ENCODE measurements at places on chromosomes 16 and 17.

- DNase-seq: no peak
These were observed 115.3 kb upstream of the HLF start for GRCh38 chr17:55149485-55149884.

DNA sequence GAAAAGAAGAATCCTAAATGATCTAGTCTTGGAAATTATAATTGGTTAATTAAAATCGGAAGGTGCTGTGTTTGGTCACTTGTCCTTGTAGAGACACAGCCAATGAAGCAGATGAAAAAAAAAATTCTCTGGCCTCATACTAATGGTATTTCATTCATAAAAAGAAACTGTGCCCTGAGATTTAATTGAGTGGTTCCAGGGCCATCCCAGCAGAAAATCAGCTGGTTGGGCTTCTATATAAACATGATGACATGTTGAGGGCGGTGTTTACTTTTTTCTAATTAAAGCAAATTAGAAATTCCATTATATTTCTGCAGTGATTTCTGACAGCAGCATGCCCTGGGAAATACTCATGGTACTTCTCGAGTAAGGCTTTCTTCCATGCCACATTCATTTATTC is 191.9 kb upstream of the KCNJ16 start:
- no peak for DNase-seq

DNA sequence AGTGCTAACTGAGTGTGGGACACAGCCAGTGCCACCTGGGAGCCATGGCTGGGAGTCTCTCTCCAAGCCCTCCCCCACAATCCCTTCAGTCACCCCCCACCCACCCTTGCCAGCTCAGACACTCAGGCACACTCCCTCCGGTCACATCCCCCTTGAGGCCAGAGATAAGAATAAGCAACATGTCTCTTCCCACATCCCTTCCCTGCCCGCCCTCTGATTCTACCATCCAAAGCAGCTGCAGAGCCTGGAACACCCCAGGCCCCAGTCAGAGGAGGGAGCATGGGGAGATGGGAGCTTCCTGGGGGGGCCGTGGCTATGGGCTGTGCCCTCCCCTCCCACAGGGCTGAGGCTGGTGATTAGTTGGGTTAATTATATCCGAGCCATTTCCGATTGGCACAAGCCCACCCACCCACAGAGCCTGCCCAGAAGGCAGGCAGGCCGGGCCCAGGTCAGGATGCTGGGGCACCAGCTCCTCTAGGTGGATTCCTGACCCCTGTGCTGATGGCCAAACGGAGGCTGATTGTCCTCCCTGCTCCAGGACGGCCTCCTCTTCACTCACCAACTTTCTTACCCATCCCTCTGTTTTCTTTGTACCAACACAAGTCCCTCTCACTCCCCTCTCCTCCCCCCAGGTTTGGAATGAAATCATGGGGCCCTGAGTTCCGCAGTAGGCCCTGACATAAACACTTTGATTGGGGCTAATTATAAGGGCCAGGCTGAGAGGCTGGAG is 28.6 kb upstream of the MEIOC start:
- DNase-seq: no peak

DNA sequence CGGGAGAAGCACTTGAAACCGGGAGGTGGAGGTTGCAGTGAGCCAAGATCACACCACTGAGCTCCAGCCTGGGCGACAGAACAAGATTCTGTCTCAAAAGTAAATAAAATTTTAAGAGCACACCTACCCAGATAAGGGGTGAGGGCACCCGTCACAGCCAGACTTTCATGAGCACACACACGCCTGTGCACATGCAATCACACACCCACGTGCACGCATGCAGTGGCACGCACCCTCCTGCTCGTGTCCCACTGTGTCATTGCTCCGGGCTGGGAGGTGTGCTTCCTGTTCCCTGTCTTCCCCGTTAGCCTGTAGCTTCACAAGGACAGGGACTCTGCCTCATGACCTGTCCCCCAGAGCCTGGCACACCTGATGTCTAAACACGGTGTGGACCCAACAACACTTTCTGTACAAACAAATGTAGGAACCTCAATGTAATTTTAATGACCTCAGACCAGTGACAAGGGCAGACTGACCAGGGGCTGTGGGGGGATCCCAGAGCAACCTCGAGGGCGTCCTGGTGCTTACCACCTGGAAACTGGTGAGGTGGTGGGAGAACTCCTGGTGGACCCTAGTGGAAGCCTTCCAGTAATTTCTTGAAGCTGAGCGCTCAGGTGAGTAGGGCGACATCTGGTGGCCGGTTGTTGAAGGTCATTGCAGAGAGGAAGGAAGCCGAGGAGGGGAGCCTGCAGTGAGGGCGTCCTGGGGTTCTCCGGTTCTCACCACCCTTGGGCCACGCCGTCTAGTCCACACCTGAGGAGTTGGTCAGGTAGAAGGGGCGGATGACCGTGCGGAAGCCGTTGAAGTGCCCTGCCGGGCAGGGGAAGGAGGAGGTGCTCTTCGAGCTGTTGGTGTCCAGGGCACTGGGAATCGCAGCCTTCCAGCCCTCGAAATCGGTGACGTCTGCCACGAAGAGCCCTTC is 8.6 kb downstream of the LGALS3BP start:
- peak; percentile 87 for DNase-seq

GRCh38 chr16:1610899-1611632 is 806 bp downstream of the IFT140 start:
- peak; percentile 35 for DNase-seq

DNA sequence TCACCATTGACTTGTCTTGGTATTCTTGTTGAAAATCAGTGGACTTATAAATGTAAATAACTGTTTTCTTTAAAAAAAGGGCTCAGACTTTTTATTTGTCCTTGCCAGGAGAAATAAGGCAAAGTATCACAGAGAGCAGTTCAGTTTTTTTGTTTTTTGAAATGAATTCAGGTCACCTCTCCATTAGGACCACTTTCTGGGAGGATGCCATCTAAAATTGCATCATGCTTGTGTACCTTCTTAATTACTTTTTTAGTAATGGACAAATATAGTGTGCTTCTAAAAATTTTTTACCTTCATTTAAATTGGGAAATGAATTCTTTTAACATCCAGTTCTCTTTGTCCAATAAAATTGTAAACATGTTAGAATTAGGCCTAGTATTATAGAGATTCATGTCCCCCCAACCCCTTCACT is 210.0 kb downstream of the BCAS3 start:
- no peak for DNase-seq

DNA sequence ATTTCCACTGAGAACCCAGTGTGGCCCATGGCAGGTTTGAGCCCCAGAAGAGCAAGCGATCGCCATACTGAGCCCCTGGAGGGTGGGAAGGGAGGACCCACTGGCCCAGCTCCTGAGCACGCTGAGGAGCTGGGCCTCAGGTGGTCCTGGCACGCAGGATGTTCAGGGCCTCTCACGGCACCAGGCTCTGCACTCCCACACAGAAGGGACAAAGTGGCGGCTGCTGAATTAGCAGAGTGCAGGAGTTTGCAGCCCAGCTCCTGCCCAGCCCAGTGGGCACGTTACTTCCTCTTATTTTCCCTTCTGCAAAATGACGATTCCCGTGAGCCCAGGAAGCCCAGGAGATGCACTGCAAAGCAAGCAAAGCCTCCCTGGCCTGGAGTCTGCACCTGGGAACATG is 42.3 kb upstream of the MTSS2 start:
- DNase-seq: no peak

DNA sequence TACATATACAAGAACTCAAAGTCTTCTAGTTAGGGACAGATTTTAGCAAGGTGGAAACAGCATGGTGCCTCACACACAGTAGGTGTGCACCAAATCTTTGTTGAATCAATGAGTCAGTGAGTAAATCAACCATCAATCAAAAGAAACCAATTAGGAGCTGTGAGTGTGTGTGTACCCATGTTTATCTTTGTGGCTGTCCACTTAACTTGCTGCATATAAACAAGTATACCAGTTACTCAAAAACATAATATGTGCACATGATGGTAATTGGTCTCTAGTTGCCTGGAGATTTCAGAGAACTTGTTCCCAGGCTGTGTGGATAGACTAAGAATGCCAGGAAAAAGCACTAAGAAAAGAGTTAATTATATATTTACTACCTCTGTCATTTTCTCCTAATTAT is 272.2 kb upstream of the CCL2 start:
- DNase-seq: no peak

- DNase-seq: no peak
These were observed 63.3 kb upstream of the HLF start for GRCh38 chr17:55201308-55201932.

- no peak for DNase-seq
These were observed 952.3 kb upstream of the GOT2 start for GRCh38 chr16:59686405-59686804.

- DNase-seq: peak; percentile 58
These were observed 7.3 kb downstream of the ABI3 start for GRCh38 chr17:49217651-49218413.

DNA sequence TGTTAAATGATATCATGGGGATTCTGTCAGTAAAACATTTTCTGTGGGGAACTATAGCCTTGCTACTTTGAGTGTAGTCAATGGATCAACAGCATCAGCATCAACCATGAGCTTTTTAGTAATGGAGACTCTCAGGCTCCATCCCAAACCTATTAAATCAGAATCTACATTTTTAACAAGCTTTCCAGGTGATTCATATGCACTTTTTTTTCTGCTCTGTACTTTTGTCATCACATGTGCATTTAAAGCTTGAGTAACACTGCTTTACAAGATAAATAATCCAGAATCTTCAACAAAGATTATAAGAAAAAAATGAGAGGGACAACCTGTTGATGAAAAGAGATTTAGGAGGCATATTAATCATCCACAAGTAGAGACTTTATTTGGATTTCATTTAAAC is 23.5 kb downstream of the NUP93 start:
- DNase-seq: no peak

DNA sequence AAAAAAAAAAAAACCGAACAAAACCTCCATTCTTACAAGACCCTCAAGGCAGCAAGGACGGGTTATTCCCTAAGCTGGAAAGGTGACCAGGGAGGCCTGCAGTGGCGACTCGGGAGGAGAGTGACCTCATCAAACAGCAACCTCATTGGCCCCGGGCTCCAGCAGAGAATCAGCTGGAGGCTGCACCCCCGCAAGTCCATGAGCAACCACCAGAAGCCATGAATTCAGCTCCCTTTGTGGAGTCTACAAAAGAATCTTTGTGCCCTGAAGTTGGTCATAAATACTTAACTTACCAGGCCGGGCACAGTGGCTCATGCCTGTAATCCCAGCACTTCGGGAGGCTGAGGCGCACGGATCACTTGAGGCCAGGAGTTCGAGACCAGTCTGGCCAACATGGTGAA is 80.9 kb upstream of the CREBBP start:
- no peak for DNase-seq

DNA sequence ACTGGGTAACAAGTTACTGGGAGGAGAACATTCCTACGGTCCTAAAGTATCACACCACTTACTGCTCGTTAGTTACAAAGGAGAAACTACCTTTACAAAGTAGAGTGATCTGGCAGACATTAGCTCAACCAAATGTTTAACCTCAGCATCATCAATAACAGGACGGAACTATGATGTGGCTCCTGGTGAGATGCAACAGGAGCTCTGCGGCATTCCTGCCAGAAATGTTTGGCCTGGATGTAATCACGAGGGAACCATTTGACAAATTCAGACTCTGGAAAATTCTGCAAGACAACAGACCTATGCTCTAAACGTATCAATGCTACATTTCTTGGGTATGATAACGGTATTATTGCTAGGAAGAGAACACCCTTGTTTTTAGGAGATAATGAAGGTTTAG is 80.4 kb downstream of the MRM3 start:
- DNase-seq: no peak

- no peak for DNase-seq
These were observed 13.3 kb downstream of the GGA2 start for GRCh38 chr16:23496821-23497542.

DNA sequence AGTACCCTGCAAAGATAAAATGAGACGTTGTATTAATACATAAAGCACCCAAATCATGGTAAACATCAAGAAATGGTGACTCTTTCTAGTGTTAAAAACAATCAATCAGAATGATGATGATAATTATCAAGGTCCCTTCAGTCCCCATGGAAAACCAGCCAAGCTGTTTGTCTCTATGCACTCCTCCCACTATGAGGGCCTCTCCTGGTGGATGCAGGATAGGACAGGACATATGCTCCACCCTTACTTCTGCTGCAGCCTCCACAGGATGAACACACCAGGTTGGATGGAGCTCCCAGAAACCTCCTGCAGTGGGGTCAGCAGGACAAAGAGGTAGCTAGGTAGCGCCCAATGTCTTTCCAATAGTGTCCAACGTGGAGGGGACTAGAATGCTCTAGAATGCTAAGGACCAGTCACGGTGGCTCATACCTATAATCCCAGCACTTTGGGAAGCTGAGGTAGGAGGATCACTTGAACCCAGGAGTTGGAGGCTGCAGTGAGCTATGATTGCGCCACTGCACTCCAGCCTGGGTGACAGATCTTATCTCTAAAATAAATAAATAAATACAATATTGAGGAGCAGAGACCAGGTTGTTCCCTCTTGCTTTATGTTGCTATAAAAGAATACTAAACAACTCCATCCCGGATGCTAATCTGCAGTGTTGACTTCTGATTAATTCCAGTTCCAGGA is 9.9 kb upstream of the KDM8 start:
- DNase-seq: no peak

- no peak for DNase-seq
These were observed 2.7 kb upstream of the CAPNS2 start for GRCh38 chr16:55563797-55564196.

- DNase-seq: no peak
These were observed 18.4 kb downstream of the TRAP1 start for GRCh38 chr16:3698941-3699340.

- DNase-seq: peak; percentile 60
These were observed 542 bp downstream of the KLHL36 start for GRCh38 chr16:84648595-84649510.

DNA sequence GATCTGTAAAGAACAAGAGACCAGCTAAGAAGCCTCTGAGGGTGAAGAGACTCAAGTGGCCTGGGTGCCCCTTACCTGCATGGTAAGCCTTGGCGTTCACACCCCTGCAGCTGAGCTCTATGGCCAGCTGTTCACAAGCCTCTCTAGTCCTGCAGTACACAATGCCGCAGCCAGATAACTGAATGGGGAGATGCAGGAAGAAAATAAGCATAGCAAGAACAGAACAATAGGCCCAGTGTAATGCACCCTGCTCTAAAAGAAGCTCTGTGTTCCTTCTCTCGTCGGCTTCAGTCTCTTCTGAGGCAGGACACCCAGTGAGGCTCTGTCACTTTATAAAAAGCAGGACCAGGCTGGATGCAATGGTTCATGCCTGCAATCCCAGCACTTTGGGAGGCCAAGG is 5.4 kb downstream of the RECQL5 start:
- DNase-seq: no peak

- DNase-seq: no peak
These were observed 308.2 kb upstream of the GOT2 start for GRCh38 chr16:59042301-59042700.

Data from stimulated activated CD4-positive, alpha-beta T cell treated with anti-CD3 and anti-CD28 coated beads, Interleukin-15, amount 100 ng/mL, for 24 hours (primary cell).